GF-D8 (cell line): ENCODE measurements at places on chromosomes 12 and 14.

- DNase-seq, result no peak
These were observed 21.4 kb downstream of the ADGRD1 start for GRCh38 chr12:130975116-130975515.

- no peak for DNase-seq
These were observed at the start of gene LGALS3 for GRCh38 chr14:55129086-55129427. TSS of gene LGALS3 (plus strand) at chr14:55129252. CDS start at chr14:55137374, 8,122 bp downstream.

- DNase-seq, result no peak
These were observed 775 bp downstream of the OR10P1 start for GRCh38 chr12:55637467-55637866.

DNA sequence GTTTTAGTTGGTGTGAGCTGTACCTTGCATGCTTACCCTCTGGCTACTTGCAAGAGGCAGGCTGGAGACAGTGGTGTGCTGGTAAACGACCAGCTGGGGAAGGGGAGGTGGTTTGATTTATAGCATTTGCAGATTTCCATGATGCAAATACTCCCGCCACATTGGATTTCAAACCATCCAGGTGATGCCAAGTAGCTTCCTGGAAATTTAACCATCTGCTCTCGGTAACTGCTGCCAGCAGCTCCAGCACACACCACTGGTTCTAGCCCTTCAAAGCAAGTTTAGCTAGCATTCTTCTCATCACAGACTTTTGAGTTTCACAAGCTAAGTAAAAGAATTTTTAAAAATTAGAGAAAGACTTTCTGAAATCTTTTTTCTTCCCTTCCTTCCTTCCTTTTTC is 104.5 kb upstream of the AMIGO2 start:
- no peak for DNase-seq
